ENCODE measurements at places on chromosomes 11 and 22. TPM values are rescaled to one million over a fixed set of nuclear protein-coding genes. Genes with fewer than 3 reads are reported as not detected.
A peak's percentile ranks its signal among the peaks of the same experiment; 100 is the strongest.

GRCh38 chr11:33895752-33896137 is 3.9 kb upstream of the LMO2 start:
- no peak for DNase-seq

- no peak for DNase-seq
Observed at GRCh38 chr11:12694183-12694531, 19.9 kb downstream of the TEAD1 start.

DNA sequence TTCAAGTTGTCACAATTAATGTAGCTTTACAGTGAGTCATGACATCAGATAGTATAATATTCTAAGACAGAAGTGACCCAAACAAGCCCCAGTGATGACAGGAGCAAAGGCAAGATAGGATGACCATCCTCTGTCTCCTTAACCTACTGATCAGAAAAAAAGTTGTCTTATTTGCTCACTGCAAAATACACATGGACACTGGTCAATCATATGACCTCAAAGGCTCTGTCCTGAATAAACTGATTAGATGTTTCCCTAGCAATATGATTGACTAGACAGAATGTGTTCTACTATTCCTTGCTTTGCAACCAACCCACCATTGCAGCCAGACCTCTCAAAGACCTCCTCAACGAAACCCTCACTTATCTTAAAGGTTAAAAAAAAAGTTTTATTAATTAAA is 117.4 kb downstream of the SYN3 start:
- DNase-seq = no peak

BAIAP2L2 gene
- 0.81 TPM for polyA plus RNA-seq

GRCh38 chr11:17498475-17498874 is 21.8 kb upstream of the ABCC8 start:
- DNase-seq = no peak

P2RX3 gene
- 0.20 TPM for polyA plus RNA-seq

- peak; percentile 56 for DNase-seq
Observed at GRCh38 chr11:77547863-77548551, 41.7 kb upstream of the AQP11 start.

LYVE1 gene
- polyA plus RNA-seq = 241 TPM

DNA sequence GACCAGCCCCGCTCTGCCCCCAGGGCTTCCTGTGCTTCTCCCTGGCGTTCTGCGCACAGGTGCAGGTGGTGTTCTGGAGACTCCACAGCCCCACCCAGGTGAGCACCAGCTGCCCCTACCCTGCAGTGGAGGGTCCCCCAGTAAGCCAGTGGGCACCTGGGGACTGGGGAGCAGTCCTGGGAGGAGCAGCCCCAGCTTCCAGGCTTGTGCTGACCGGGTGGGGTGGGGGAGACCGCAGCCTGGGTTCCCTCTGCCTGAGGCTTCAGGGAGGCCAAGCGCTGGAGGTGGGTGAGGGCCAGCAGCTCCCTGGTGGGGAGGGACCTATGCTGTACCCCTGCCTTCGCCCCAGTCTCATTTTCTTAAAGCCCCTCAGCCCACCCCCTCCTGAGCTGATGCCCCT is 6.9 kb downstream of the TSPAN32 start:
- DNase-seq = no peak

LRRC75B gene
- polyA plus RNA-seq = 44.0 TPM

- DNase-seq = no peak
Observed at GRCh38 chr11:13761250-13761649, 92.8 kb downstream of the FAR1 start.

SYT12 gene
- polyA plus RNA-seq = 0.31 TPM

Data from right lung (tissue), 10 donors.